ENCODE measurements at places on chromosomes 2 and 18.

- H3K27ac ChIP-seq = peak overlapping the region; percentile 98
- H3K36me3 ChIP-seq = no peaks in the 10 kb centered on the region
- H3K4me3 ChIP-seq = peak overlapping the region; percentile 93
Measured at GRCh38 chr2:24792542-24792873, 683 bp downstream of the PTRHD1 start.

DNA sequence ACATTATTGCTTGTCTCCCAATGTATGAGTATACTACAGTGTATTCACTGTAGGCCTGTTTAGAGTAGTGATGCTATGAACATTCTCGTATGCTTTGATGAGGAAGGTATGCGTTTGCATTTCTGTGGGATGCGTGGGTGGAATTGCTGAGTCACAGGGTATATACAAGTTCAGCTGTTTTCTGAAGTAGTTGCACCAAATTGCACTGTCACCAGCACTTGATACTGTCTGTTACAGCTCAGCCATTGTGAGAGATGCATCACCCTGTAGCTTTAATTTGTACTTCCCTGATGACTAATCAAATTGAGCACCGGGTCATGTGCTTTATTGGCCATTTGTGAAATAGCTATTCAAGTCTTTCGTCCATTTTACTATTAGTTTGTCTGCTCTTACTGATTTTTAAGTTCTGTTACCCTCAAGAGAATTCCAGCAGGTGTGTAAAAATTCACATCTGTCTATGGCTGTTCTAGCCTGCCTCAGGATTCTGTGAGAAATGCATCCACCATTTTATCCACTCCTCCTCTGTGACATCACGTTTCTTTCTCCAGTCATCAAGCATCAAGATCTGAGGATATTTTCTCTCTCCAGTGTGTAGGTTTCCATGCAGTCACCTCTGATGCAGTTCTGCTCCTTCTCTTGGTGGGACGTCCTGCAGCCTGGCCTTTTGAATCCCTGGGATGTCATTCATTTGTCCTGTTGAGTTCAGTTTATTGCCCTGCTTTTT lies 72.5 kb downstream of the DGKD start:
- H3K36me3 ChIP-seq = peaks cover 3% of the 10 kb centered on the region
- no peaks in the 10 kb centered on the region for H3K27me3 ChIP-seq
- no peak overlapping the region for H3K27ac ChIP-seq
- DNase-seq = no peak

DNA sequence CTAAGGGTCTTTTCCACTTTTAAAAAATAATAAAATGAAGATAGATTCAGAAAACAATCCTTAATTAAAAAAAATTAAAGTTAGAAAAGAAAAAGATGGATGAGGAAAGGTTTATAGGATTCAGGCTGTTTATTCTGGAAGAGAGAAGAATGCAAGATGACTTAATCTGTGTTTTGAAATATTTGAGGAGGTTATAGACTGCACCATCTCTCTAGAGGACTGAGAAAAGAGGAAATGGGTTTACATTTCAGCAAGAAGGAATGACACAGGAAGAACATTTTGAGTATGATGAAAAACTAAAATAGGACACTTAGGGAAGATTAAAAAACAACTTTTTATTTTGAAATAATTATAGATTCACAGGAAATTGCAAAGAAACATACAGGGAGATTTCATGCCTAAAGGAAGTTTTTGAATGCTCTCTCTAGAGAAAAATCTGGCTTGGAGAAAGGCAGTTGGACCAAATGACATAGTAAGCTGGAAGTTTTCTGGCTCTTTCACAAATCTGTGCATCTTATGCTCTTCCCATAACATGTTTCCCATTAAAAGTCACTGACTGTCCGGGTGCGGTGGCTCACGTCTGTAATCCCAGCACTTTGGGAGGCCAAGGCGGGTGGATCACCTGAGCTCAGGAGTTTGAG lies 75.0 kb downstream of the CERS6 start:
- H3K27ac ChIP-seq = no peak overlapping the region
- DNase-seq = no peak
- H3K4me1 ChIP-seq = peaks cover 15% of the 10 kb centered on the region
- no peaks in the 10 kb centered on the region for H3K27me3 ChIP-seq

GRCh38 chr2:226699321-226699720 lies 100.3 kb downstream of the IRS1 start:
- peaks cover 8% of the 10 kb centered on the region for H3K27me3 ChIP-seq
- no peak overlapping the region for H3K4me3 ChIP-seq
- no peak for DNase-seq
- no peaks in the 10 kb centered on the region for H3K36me3 ChIP-seq
- no peak overlapping the region for H3K27ac ChIP-seq

DNA sequence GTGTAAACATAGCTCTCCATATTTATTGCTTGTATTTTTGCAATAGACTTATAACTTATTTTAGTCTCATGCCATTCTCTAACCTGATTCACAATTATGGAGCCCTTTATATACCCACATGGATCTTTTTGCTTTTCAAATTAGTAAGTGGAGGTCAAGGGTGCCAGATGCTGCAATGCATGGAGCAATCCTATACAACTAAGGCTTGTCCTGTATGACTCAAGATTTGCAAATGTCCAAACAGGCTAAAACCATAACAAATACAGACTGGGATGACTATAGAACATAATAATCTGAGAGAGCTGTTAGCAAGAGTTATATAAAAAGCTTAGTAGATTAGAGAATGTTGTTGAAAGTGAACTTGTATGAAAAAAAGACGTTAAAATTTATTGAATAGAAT lies 690.4 kb upstream of the NRXN1 start:
- no peak overlapping the region for H3K27ac ChIP-seq
- H3K4me3 ChIP-seq = no peak overlapping the region
- no peaks in the 10 kb centered on the region for H3K27me3 ChIP-seq

- H3K4me3 ChIP-seq = no peak overlapping the region
- no peaks in the 10 kb centered on the region for H3K27me3 ChIP-seq
- H3K27ac ChIP-seq = no peak overlapping the region
- peak; percentile 70 for DNase-seq
Measured at GRCh38 chr2:105129722-105130232, 91.9 kb downstream of the MRPS9 start.

DNA sequence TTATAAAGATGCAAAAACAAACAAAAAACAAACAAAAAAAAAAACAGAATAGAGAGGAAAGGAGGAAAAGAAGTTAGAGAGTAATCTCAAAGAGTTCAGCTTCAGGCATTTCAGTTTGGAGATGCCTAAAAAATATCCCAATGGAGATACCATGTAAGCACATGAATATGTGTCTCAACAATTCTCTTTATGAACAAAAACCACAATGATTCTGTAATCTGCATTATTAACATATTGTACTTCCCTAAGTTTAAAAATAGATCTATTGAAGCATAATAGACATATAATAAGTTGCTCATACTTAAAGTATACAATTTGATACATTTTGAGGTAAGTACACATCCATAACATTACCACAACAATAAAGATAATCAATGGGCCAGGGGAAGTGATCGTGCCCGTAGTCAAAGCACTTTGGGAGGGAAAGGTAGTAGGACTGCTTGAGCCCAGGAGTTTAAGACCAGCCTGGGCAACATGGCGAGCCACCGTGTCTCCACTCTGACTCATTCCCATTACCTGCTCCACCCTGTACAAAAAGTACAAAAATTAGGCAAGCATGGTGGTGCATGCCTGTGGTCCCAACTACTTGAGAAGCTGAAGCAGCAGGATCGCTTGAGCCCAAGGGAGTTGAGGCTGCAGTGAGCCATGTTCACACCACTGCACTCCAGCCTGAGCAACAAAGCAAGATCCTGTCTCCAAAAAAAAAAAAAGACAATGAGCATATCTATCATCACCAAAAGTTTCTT lies 158.9 kb downstream of the ATAD2B start:
- H3K4me3 ChIP-seq = no peak overlapping the region
- H3K36me3 ChIP-seq = peaks cover 11% of the 10 kb centered on the region
- DNase-seq = no peak
- no peak overlapping the region for H3K27ac ChIP-seq
- H3K4me1 ChIP-seq = no peaks in the 10 kb centered on the region

- no peaks in the 10 kb centered on the region for H3K27me3 ChIP-seq
- H3K36me3 ChIP-seq = no peaks in the 10 kb centered on the region
- peak; percentile 45 for DNase-seq
- H3K27ac ChIP-seq = no peak overlapping the region
Measured at GRCh38 chr2:235685024-235685721, 191.3 kb downstream of the AGAP1 start.

DNA sequence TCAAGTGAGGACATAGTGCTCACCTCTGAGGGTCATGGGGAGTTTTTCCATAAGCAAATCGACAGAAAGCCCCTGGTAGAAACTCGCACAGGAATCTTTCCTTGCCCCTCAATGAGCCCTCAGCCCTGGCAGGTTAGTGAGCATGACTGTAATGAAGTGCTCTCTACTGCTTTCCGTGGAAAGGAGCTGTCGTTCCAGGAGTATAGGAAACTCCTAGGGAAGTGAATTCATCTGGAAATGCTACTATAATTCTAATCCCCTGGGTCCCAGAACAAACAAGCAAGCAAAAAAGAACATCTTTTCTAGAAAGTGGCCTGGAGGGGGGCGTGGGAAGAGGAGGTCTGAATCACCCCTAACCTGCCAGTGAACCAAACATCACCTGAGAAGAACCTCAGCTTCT lies 18.1 kb downstream of the BCL2L11 start:
- peaks cover 8% of the 10 kb centered on the region for H3K4me1 ChIP-seq
- H3K27ac ChIP-seq = no peak overlapping the region
- H3K27me3 ChIP-seq = no peaks in the 10 kb centered on the region
- no peak overlapping the region for H3K4me3 ChIP-seq
- H3K36me3 ChIP-seq = no peaks in the 10 kb centered on the region

Measured in common myeloid progenitor, CD34-positive (primary cell).